ENCODE measurements at places on chromosomes 13 and 19.

- no peak for DNase-seq
These were observed 40.2 kb downstream of the SLAIN1 start for GRCh38 chr13:77737583-77738200.

- no peak for DNase-seq
These were observed 368.8 kb upstream of the TSHZ3 start for GRCh38 chr19:31718032-31718431.

DNA sequence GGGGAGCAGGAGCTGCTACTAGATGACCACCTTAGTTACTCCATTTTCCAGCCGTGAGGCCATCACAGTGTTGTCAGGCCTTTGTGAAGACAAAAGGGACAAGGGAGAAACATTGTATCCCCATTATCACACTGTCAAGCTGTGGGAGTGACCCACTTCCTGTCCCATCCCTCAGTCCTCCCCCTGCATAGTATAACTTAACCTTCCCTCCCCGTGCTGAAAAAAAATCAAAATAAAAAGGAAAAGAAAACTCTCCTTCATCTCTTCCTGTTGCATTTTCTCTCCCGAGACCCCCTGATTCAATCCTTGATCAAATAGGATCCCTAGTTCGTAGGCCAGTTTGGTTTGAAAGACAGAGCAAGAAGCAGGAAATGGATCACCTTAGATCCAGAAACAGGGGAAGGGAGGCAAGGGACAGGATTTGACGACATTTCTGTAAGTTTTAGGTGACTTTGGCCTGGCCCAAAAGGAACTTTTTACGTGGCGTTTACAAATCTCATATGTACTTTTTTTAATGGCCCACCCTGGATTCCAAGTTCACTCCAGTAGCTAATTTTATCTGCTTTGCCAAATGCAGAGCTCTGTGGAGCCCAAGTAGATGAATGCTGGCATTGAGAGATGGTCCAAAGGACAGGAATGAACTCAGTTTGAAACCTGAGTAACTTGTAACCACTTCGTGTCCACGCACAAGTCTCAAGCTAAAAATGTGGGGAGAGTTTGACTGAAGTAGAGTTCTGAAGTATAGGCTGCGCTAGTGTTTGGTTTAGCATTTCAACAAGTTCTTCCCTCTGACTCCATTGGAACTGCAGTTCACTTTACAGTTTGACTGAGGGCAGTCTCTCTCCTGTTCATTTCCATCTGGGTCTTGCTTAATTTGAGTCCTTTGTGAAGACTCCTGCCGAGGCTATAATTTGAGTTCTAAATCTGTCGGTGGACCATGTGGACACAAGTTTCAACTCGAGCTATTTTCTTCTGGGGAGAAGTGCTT, 16.6 kb upstream of the GATAD2A start:
- no peak for DNase-seq

DNA sequence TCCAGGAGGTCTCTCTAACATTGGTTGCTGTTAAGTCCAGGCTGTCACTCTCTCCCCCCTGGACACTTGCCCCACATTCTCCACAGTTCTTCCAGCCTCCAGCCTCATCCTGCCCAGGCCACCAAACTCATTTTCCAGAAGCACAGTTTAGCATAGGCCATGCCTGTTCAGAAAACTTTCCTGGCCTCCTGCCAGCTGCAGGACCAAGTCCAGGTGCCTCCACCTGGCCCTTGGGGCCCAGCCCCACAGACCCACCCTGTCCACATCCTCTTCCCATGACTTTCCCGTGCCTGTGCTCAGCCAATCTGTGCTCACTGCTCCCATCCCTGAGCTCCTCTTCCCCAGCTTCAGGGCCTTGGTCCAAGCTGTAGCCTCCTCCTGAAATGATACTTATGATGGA, 905.0 kb downstream of the UQCRFS1 start:
- DNase-seq = no peak

- no peak for DNase-seq
These were observed 10.0 kb downstream of the NKPD1 start for GRCh38 chr19:45150751-45151281.
